ENCODE measurements at places on chromosomes 7 and 10.
A peak's percentile ranks its signal among the peaks of the same experiment; 100 is the strongest.

DNA sequence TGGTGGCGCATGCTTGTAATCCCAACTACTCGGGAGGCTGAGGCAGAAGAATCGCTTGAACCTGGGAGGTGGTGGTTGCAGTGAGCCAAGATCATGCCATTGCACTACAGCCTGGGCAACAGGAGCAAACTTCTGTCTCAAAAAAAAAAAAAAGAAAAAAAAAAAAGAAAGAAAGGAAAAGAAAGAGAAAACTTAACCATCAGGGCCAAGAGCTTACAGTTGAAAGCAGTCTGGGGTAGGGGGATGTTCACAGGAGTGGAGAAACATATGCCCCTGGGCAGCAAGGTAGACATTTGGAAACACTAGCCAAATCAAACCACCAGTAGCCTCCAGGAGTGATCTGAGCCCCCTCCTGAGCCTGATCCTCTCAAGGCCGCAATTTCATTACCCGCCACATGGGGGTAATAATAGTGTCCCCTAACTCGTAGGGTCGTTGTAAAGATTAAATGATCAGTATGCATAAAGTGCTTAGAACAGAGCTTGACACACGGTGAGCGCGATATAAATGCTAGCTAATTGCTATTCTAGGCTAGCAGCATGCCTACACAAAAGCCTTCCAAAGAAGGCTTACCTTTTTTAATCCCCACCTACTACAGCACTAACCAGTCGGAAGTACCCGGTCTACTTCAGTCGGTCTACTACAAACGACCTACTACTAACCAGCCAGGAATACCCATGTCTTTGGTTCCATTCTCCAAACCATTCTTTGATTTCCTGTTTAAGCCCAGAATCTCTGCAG, 274.3 kb upstream of the NEBL start:
- no peak for DNase-seq

DNA sequence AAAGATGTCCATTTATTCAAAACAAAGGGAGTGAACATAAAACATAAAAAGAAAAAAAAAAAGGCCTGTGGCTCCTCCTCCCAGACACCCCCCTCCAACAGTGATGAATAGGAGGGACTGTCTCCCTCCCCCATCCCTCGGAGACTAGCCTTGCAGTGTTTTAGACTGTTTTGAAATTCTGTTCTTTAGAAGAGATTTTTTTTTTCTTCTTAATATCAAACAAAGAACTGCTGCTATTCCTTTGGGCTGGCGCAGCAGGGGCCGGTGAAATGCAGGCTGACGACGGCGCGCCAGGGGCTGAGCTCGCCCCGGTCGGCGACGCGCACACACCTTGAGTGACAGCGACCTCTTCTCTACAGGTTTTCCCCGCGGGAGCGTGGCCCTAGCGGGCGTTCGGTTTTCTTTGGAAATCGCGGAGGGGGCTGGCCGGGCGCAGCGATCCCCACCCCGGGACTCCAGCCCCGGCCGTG, at the start of gene LANCL2:
LANCL2 (plus strand) TSS at position 133 of the 470 bp plus-strand sequence. CDS start 689 bp downstream, outside the sequence.
- peak; percentile 59 for DNase-seq

GRCh38 chr7:73966062-73966940, 61.7 kb upstream of the ELN start:
- DNase-seq = no peak

- no peak for DNase-seq
Measured at GRCh38 chr10:119373294-119374102, 166.1 kb downstream of the GRK5 start.

DNA sequence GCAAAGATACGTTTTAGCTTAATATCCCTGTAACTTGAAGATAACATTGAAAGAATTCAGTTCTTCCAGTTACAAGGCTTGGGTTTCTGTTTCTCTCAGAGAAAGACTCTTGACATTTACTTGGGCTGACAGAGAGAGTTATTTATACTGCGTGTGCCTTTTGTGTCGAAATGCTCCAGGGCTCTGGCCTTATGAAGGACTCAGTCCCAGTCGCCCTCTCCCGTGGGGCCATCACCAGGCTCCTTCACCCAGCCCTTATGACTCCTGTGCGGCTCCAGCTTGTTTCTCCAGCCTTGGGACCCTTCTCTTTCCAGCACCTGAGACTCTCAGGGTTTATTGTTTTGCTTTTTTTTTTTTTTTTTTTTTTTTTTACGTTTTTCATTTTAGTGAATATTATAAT, 242.3 kb upstream of the DKK1 start:
- DNase-seq = no peak

DNA sequence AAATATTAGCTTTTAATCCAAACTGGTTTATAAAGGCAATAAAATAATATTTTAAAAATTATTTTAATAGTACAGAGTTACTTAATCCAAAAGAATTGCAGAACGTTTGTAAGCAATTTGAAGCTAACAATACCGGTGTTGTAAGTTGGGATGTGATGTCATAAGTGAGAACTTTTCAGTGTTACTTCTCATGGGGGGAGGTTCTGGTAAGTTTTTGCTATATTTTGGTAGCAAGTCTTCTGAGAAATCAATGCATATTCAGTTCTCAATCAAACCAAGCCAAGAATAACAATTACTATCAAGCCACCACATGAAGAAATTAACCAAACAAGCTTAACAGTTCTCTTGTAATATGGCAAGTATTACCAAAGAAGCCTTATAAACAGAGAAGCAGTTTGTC, 147.1 kb upstream of the ASAH2 start:
- no peak for DNase-seq

- DNase-seq = no peak
Measured at GRCh38 chr7:668139-668931, 58.2 kb upstream of the DNAAF5 start.

GRCh38 chr7:2523941-2524807, 4.6 kb downstream of the LFNG start:
- DNase-seq = no peak

GRCh38 chr10:61472090-61472674, 19.0 kb upstream of the TMEM26 start:
- no peak for DNase-seq

- no peak for DNase-seq
Measured at GRCh38 chr7:36970551-36971514, 246.5 kb upstream of the AOAH start.

DNA sequence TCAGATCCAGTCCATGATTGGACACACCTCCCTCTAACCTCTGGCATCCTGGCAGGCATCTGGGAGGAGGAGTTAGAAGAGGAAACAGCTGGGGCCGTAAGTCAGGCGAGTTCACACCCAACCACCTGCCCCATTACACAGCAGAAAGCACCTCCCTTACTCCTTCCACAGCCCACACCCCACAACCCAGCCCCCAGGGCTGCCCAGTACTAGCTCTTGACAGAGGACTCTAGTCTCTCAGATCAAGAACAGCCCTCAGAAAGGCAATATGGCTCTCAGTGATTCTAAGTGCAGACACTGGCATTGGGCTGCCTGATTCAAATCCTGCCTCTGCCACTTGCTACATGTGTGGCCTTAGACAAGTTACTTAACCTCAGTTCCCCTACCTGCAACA, 34.1 kb downstream of the KCNMA1 start:
- DNase-seq = no peak

- DNase-seq = no peak
Measured at GRCh38 chr10:114079421-114079820, 35.8 kb downstream of the ADRB1 start.

DNA sequence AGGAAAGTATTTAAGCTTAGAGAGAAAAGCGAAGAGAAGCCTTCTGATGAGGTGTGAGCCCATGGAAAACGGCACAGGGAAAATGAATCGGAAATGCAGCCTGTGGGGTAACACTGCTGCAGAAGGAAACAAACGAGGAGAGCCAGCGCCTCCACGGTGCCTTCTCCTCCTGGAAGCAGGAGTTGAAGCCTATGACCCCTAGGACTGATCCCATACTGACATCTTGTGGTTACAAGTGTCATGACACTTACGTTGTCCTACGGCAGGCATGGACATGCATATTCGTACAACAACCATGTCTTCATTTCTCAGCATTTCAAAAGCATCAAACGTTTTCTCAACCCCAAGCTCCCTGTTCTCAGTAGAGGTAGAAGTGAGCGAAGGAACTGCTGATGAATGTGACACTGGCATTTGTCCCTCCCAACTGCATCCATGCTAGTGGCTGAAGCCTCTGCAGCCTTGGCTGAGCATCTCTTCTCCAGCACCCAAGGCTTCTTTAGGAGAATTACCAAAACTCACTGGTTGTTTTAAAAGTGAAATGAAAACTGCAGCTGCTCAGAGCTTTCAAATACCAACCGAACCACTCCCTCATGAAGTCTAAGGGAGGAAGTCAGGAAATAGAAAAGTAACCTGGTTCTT, 160.2 kb downstream of the JAZF1 start:
- DNase-seq = no peak

DNA sequence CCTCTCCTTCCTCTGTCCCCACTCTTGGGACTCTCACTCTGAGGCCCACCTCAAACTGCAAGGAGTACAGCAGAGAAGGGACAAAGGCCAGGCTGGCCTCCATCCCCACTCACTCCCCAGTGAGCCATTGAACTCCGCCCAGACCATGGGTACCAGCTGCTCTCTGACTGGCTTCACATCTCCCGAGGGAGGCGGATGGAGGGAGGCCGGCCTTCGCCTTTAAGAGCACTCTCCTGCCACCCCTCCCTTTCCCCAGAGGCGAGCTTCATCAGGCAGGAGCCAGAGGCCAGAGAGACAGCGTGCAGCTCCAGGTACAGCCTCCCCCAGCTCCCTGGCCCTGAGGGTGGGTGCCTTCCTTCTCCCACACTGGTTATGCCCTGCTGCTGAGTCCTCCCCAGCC, 1.8 kb upstream of the LDB3 start:
- no peak for DNase-seq

DNA sequence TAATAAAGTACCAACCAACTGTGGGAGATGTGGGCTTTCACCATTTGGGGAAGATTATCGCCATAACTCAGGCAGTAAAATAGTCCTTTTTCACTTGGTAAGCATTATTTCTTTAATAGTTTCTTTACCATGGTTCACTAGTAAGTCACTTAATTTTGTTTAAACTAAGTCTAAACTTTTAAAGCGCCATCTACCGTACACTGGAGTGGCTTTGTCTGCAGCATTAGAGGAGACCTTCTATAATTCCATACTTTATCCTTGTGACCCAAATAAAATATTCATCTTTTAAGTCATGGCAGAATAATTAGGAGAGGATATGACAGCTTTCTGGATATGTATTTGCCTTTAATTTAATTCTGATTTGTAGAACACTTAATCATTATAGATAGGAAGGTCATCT, 468.0 kb downstream of the MAGI2 start:
- no peak for DNase-seq

GRCh38 chr7:98216941-98217622, 5.8 kb downstream of the BHLHA15 start:
- no peak for DNase-seq

GRCh38 chr7:138564365-138564764, 104.3 kb downstream of the TRIM24 start:
- no peak for DNase-seq

GRCh38 chr10:78757344-78757925, 311.3 kb upstream of the ZMIZ1 start:
- no peak for DNase-seq

DNA sequence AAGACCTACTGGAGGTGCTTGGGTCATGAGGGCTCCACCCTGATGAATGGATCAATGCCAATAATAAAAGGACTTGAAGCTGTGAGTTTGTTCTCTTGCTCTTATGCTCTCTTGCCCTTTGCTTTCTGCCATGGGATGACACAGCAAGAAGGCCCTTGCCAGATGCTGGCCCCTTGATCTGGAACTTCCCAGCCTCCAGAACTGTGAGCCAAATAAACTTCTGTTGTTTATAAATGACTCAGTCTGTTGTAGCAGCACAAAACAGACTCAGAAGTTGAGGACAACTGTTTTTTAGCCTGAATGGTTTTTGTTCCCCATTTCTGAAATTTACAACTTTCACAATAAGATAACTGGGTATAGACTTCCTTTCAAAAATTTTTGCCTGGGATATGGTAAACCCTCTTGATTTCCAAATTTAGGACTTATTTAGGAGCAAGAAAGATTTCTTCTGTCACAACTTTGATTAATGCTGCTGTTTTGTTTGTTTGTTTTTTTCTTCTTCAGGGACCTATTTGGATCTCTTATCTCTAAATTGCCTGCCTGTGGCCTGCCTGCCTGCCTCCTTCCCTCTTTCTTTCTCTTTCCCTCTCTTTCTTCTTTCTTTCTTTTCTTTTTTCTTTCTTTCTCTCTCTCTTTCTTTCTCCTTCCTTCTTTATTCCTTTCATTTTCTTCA, 12.1 kb downstream of the ENTPD1 start:
- no peak for DNase-seq

- DNase-seq = no peak
Measured at GRCh38 chr7:158228986-158229385, 358.6 kb downstream of the PTPRN2 start.

- no peak for DNase-seq
Measured at GRCh38 chr7:139730746-139731612, 46.8 kb downstream of the HIPK2 start.

DNA sequence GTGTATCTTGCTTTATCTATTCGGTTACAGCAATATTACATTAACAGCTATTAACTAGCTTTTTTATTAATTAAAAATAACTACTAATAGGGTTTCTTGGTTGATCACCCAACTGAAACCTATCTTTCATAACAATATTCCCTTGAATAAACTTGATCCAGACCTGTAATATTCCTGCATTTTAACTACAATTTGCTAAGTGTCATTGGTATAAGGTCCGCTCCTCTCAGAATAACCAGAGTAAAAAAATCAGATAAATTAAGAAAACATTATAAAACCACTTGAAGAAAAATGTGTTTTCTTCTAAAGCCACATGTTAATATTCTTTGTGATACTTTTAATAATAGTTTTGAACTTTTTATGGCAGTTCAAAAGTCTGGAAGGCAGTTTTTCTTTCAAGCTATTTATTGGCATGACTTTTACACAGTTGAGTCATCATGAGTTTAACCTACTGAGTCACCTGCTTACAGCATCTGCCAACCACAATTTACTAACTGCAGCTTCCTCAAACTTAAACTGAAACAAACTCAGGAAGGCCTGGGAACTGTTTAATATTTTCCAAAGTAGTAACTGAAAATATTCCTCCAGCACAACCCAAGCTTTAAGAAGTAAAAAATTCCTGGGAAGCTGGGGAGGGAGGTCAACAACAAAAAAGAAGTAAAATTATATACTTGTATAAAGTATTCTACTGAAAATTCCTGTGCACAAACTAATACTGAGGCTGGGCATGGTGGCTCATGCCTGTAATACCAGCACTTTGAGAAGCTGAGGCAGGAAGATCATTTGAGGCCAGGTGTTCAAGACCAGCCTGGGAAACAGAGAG, 103.2 kb downstream of the NRBF2 start:
- no peak for DNase-seq

DNA sequence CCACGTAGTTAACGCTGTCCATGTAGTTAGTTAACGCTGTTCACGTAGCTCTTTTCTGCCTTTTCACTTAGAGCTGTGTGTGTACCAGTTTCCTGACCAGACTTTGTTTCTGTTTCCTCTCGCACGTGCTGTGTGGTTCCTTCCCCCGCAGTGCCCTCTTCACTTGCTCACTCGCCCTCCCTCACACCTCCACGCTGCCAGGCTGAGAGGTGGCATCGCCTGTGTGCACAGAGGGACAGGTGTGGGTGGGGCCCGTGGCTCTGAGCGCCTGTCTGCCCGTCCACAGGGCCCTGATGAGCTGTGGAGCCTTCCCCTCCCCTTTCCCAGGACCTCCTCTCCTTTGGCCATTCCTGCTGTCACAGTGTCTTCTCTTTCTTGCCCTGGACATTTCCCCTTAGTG, 30.6 kb downstream of the WDR37 start:
- DNase-seq = no peak

GRCh38 chr7:143408252-143408685, 387 bp downstream of the EPHA1 start:
- DNase-seq = no peak

- no peak for DNase-seq
Measured at GRCh38 chr7:1073142-1073977, 14.6 kb upstream of the GPER1 start.

All from stimulated activated naive CD4-positive, alpha-beta T cell treated with Interleukin-2 at 50 U/mL for 16 hours (primary cell).